ENCODE measurements at places on chromosomes 7 and 10. TPM values are rescaled to one million over a fixed set of nuclear protein-coding genes. Genes with fewer than 3 reads are reported as not detected.

- no peaks in the 10 kb centered on the region for H3K36me3 ChIP-seq
- H3K4me1 ChIP-seq, result peaks cover 8% of the 10 kb centered on the region
- no peak overlapping the region for H3K4me3 ChIP-seq
- no peak for DNase-seq
- H3K27me3 ChIP-seq, result peaks cover 36% of the 10 kb centered on the region
Observed at GRCh38 chr10:69726850-69727249, 74.9 kb upstream of the COL13A1 start.

GRCh38 chr7:68276725-68277124 is 1280.1 kb downstream of the TYW1 start:
- no peaks in the 10 kb centered on the region for H3K27me3 ChIP-seq
- DNase-seq, result no peak
- no peak overlapping the region for H3K27ac ChIP-seq
- no peaks in the 10 kb centered on the region for H3K4me1 ChIP-seq
- H3K4me3 ChIP-seq, result no peak overlapping the region
- no peaks in the 10 kb centered on the region for H3K36me3 ChIP-seq

DNA sequence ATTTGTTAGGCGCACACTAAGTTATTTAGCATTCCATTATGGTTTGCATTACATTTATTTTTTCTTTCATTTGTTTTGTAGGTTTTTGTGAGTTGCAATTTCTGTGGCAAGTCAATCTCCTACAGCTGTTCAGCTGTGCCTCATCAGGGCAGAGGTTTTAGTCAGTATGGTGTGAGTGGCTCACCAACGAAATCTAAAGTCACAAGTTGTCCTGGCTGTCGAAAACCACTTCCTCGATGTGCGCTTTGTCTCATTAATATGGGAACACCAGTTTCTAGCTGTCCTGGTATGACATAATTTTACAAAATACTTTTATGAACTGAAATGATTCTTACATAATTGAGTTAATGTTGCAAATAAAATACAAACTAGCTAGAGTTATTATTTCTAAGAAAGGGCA is 29.5 kb downstream of the MIOS start:
- no peaks in the 10 kb centered on the region for H3K27me3 ChIP-seq
- no peak overlapping the region for H3K4me3 ChIP-seq
- peaks cover 6% of the 10 kb centered on the region for H3K4me1 ChIP-seq
- H3K36me3 ChIP-seq, result peaks cover 40% of the 10 kb centered on the region

DNA sequence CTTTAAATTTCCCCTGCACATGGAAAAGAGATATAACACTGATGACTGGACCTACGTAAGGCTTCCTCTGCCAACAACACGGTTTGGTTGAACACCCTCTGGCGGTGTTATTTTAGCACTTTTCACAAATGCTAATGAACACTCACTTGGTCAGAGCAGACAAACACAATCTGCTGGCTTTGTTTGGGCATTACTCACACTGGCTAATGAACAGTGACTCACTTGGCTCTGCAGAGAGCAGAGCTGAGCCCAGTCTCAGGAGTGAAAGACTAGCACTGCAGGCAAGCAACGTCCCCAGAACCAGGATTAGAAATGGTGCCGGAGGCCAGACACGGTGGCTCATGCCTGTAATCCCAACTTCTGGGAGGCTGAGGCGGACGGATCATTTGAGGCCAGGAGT is 430.8 kb downstream of the PLXNA4 start:
- no peaks in the 10 kb centered on the region for H3K27me3 ChIP-seq
- no peak for DNase-seq
- H3K27ac ChIP-seq, result no peak overlapping the region
- no peaks in the 10 kb centered on the region for H3K4me1 ChIP-seq
- no peak overlapping the region for H3K4me3 ChIP-seq

GRCh38 chr7:16803881-16804673 is 722 bp downstream of the AGR2 start:
- H3K4me1 ChIP-seq, result no peaks in the 10 kb centered on the region
- DNase-seq, result no peak
- peaks cover 13% of the 10 kb centered on the region for H3K27me3 ChIP-seq
- no peaks in the 10 kb centered on the region for H3K36me3 ChIP-seq
- H3K4me3 ChIP-seq, result no peak overlapping the region
- no peak overlapping the region for H3K27ac ChIP-seq

- H3K27ac ChIP-seq, result no peak overlapping the region
- H3K27me3 ChIP-seq, result no peaks in the 10 kb centered on the region
- H3K4me3 ChIP-seq, result no peak overlapping the region
- no peak for DNase-seq
Observed at GRCh38 chr7:111172564-111173257, 81.8 kb downstream of the LRRN3 start.

DNA sequence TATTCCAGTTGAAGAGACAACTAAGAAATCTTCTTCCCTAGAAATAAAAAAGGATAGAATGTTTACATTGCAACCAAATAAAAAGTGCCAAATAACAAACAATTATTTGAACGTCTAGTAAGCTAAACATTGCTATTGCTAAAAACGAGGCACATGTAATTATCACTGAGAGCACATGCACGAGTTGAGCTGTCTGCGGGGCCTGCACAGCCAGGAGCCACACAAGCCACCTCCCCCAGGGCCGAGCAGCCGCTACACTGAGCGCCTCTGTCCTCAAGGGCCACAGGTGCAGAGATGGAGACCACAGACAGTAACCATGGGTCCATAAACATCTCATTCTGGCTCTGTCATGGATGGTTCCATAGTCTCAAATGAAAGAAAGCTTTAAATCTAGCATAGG is 17.2 kb downstream of the NCAPG2 start:
- H3K27me3 ChIP-seq, result no peaks in the 10 kb centered on the region
- no peak overlapping the region for H3K27ac ChIP-seq
- no peak overlapping the region for H3K4me3 ChIP-seq
- no peaks in the 10 kb centered on the region for H3K4me1 ChIP-seq
- peaks cover 76% of the 10 kb centered on the region for H3K36me3 ChIP-seq

GRCh38 chr10:69458430-69459100 is 7.3 kb downstream of the TSPAN15 start:
- no peak overlapping the region for H3K4me3 ChIP-seq
- DNase-seq, result no peak
- H3K4me1 ChIP-seq, result peaks cover 23% of the 10 kb centered on the region
- no peaks in the 10 kb centered on the region for H3K36me3 ChIP-seq
- peaks cover 4% of the 10 kb centered on the region for H3K27me3 ChIP-seq

GRCh38 chr10:95833042-95833610 is 74.6 kb upstream of the CC2D2B start:
- no peak overlapping the region for H3K4me3 ChIP-seq
- H3K27ac ChIP-seq, result peak overlapping the region; percentile 96
- no peak for DNase-seq

GRCh38 chr7:120725376-120726039 is 132.4 kb downstream of the TSPAN12 start:
- no peaks in the 10 kb centered on the region for H3K36me3 ChIP-seq
- H3K4me1 ChIP-seq, result no peaks in the 10 kb centered on the region
- H3K27me3 ChIP-seq, result no peaks in the 10 kb centered on the region
- no peak overlapping the region for H3K27ac ChIP-seq

DNA sequence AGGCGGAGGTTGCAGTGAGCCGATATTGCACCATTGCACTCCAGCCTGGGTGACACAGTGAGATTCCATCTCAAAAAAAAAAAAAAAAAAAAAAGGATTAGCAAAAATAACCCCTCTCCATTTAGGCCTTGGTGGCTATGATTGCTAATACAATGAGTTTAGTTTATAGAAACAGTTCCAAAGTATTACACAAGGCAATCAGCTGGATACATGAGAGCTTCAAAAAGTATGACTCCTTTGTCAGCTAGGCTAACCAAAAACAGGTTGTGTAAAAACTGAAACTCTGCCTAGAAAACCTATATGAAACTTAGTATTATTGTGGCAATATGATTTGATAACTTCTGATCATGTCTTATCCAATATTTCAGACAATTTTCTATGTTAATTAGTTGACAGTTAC is 57.2 kb downstream of the SUGCT start:
- H3K27ac ChIP-seq, result no peak overlapping the region
- no peaks in the 10 kb centered on the region for H3K36me3 ChIP-seq
- H3K4me1 ChIP-seq, result no peaks in the 10 kb centered on the region
- peaks cover 2% of the 10 kb centered on the region for H3K27me3 ChIP-seq
- DNase-seq, result no peak

GRCh38 chr10:44966129-44966815 is 6.7 kb downstream of the RASSF4 start:
- no peak overlapping the region for H3K27ac ChIP-seq
- DNase-seq, result no peak
- peaks cover 36% of the 10 kb centered on the region for H3K4me1 ChIP-seq
- H3K4me3 ChIP-seq, result no peak overlapping the region
- H3K27me3 ChIP-seq, result no peaks in the 10 kb centered on the region

DNA sequence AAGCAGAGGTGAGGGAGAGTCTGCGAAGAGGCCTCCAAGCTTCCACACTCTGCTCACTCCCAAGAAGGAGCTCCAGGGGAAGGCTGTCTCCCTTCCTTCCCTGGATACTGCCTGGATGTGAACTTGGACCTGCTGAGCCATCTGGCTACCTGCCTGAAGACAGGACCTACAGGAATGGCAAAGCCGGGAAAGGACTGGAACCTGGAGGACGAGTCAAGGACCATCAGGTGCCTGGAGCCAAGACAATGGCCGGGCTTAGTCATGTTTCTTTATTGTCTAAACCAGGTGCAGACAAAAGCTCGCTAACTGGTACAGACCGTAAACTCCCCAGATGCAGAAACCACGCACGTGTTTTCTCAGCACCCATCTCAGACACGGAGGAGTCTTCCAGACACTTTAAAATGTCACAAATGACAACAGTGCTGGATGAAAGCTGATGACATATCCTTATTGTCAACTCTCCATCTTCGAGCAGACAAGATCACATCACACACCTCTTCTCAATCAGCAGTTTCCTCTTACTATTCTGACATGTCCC is 12.1 kb downstream of the ASB13 start:
- no peak for DNase-seq
- H3K4me3 ChIP-seq, result no peak overlapping the region
- no peaks in the 10 kb centered on the region for H3K36me3 ChIP-seq
- H3K4me1 ChIP-seq, result peaks cover 23% of the 10 kb centered on the region

DNA sequence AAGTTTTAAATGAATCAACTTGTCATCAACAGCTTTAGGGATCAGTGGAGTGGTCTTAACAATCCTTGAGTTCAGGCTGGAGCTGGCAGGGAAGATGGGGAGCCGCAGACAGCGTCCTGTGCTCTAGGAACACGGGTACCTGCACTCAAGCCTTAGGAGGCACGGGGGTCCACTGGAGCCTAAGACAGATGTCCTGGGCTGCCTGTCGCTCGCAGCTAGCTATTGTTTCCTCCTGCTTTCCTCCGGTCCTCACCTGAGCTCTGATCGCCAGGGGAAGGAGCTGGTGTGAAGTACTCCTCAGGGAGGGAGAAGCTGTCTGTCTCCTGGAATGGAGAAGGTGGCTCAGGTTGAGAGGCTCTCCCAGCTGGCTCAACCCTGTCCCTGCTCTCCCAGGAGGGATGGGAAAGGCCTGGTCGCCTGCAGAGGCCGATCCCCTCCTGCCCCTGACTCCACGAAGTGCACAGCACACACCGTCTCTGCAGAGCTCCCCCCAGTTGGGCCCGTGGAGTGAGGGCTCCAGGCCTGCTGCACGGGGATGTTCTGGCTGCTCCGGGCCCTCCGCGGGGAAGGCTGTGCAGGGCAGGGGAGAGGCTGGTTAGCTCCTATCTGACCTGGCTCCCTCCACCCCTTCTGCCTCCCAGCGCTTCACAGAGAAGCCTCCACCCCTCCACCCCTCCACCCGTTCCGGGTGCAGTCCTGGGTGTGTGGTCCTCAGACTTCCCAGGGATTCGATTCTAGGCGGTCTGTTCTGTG is 14.5 kb upstream of the PYROXD2 start:
- H3K27ac ChIP-seq, result no peak overlapping the region
- peaks cover 48% of the 10 kb centered on the region for H3K36me3 ChIP-seq
- no peak for DNase-seq
- no peak overlapping the region for H3K4me3 ChIP-seq
- H3K4me1 ChIP-seq, result no peaks in the 10 kb centered on the region
- no peaks in the 10 kb centered on the region for H3K27me3 ChIP-seq

- peaks cover 11% of the 10 kb centered on the region for H3K4me1 ChIP-seq
- H3K27me3 ChIP-seq, result peaks cover 13% of the 10 kb centered on the region
- H3K36me3 ChIP-seq, result no peaks in the 10 kb centered on the region
- no peak overlapping the region for H3K4me3 ChIP-seq
- no peak for DNase-seq
Observed at GRCh38 chr10:87712913-87713616, 53.4 kb downstream of the PAPSS2 start.

DNA sequence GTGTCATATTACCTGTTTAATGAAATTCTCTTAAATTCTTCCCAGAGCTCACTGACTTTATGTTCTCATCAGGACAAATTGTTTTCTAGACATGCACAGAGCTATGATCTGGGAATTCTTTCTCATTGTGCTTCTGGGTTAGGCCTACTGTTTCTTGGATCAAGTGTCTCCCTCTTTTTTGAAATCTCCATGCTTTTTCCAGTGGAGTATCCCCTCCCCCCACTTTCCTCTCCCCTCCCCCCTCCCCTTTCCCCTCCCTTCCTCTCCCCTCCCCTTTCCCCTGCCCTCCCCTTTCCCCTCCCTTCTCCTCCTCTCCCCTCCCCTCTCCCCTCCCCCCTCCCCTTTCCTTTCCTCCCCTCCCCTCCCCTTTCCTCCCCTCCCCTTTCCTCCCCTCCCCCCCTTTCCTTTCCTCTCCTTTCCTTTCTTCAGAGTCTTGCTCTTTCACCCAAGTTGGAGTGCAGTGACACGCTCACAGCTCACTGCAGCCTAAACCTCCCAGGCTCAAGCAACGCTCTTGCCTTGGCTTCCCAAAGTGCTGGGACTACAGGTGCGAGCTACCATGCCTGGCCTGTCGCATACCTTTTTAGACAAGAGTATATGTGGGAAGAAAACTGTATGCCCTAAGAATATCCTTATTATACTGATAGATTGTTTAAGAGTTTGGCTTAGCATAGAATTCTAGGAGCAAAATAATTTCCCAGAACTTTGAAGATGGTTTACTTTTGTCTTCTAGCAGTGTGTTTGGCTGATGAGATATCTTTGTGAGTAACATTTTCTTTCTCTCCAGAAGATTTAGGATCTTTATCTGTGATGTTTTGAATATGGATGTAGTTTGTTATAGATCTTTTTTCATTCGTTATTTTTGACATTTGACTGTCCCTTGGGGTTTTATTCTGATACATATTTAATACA is 2.5 kb downstream of the DYNC2I1 start:
- no peaks in the 10 kb centered on the region for H3K27me3 ChIP-seq
- H3K27ac ChIP-seq, result peak overlapping the region; percentile 81
- H3K36me3 ChIP-seq, result peaks cover 15% of the 10 kb centered on the region
- H3K4me1 ChIP-seq, result peaks cover 51% of the 10 kb centered on the region
- no peak for DNase-seq

GRCh38 chr10:20936396-20936795 is 39.3 kb upstream of the NEBL start:
- H3K36me3 ChIP-seq, result no peaks in the 10 kb centered on the region
- no peaks in the 10 kb centered on the region for H3K4me1 ChIP-seq
- DNase-seq, result no peak

GRCh38 chr10:102401735-102402511 is 6.4 kb downstream of the NFKB2 start:
- H3K27me3 ChIP-seq, result no peaks in the 10 kb centered on the region
- H3K4me3 ChIP-seq, result no peak overlapping the region
- DNase-seq, result no peak
- peaks cover 32% of the 10 kb centered on the region for H3K36me3 ChIP-seq

Gene GRID2IP
- 0.21 TPM for total RNA-seq

Gene ECHDC3
- 1.2 TPM for total RNA-seq

Gene ZNF727
- total RNA-seq, result not detected

Gene PODXL
- 1.5 TPM for total RNA-seq

Gene PCDH15
- total RNA-seq, result not detected

Gene TMEM184A
- total RNA-seq, result not detected

Gene PKD1L1
- total RNA-seq, result 0.11 TPM

Gene WEE2
- not detected for total RNA-seq

Measured in activated CD8-positive, alpha-beta T cell treated with anti-CD3 and anti-CD28 coated beads, Interleukin-2, amount 10 ng/mL, durations not matched to agents 7 days and 5 days (primary cell).